ENCODE measurements at places on chromosomes 4 and X.

DNA sequence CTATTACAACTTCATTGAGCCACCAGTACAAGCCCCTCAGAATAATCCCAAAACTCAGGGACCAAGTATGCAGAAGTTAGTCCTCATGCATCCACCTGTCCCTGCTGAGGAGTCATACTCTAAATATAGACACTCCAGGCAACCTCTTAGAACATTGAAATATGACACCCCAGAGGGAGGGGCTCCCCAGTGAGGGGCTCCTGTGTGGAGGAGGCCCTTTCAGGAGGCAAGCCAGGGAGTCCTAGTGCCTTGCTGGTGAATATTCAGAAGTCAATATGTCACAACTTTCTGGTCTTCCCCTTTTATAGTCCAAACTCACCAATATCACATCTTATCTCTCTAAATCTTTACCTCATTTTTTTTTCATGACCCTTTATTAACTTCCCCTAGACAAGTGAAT is 1.6 kb upstream of the ARMCX6 start:
- no peak for DNase-seq

DNA sequence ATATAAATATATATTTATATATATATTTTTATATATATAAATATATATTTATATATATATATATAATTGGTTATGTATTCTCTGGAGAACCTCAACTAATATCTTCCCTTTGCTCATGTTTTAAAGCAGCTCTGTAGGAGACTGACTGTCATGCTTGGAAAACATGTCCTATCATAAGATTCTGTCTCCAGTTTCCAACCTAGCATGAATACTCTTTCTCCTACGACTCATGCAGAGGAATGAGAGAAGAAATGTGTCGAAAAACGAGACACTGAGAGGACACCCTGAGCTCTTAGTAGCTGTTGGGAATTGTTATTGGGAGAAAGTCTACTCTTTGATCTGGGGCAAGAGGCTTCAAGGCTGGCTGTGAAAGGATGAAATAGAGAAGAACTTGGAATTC is 166.5 kb upstream of the SLIT2 start:
- DNase-seq, result no peak

- DNase-seq, result no peak
Observed at GRCh38 chr4:45350438-45350837, 624.1 kb upstream of the GNPDA2 start.

DNA sequence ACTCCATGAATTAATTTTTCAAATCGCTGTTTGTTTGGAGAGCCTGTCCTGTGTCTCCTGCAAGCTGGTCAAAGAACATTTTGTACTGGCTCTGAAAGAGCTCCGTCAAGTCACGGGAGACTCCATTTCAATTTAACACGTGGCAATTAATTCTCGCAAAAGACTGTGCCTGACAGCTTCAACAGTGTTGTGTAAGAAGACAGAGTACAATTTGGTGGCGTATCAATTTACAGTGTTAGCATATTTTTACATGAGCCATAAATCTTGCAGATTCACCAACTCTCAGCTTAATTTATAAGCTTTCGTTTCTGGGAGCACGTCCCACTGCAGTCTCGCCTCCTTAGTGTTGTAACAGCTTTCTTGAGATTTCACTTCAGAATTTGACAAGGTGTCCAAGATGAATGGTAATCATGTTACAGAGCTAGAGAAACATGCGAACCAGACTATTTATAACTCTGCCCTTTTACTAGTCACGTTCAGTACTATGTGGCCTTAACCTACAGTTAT is 70.8 kb downstream of the RWDD4 start:
- no peak for DNase-seq

GRCh38 chrX:78946178-78946931 is 1.2 kb downstream of the P2RY10 start:
- DNase-seq, result no peak

DNA sequence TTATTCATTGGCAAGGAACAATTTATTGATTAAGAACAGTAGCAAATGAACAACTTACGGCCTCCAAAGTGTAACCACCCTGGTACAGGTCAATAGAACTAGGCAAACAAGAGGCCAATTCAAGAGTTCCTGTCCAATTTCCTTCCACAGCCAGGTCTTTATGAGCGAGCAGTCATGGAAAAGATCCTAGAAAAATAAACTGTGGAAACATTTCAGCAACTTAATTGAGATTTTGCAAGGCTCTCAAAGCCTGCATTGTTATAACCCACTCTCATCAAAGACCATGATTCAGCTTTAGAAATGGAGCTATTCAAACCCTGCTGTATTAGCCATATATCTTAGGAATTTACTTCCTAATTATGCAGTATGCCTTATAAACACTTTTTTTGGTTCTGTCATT is 43.6 kb downstream of the UNC5C start:
- DNase-seq, result no peak

DNA sequence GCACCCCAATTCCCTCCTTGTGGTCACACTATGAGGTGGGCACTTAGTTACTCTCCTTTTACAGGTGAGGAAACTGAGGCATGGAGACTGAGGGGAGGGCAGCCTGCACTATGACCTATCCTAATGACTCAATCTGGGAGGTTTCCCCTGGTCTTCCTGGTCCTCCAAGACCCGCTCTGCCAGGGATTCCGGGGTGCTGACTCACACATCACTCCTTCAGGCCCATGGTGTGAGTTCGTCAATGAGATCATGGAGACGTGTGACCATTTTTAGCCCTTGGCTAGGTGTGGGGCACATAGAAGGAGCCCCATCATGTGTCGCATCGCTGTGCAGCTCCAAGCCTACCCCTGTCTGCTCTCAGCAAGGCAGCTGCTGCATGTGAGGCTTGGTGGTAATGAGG is 32.4 kb upstream of the BCOR start:
- no peak for DNase-seq

DNA sequence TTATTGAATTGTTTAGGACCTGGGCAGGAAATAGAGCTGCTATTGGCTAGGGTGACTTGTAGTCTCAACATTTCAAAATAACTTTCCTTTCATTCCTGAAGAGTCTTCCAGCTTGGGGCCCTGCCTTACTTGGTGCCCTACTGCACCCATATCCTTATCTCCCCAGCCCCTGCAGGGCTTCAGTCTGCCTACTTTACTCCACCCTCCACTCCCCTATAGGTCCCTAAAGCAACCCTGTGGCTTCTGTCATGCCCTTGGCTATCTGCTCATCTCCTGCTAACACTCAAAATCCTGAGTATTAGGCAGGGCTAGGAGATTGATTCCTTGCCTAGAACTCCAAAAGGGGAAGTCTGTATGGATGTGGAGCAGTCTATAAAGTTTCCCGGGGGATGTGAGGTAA is 57.6 kb upstream of the PRKG2 start:
- no peak for DNase-seq

DNA sequence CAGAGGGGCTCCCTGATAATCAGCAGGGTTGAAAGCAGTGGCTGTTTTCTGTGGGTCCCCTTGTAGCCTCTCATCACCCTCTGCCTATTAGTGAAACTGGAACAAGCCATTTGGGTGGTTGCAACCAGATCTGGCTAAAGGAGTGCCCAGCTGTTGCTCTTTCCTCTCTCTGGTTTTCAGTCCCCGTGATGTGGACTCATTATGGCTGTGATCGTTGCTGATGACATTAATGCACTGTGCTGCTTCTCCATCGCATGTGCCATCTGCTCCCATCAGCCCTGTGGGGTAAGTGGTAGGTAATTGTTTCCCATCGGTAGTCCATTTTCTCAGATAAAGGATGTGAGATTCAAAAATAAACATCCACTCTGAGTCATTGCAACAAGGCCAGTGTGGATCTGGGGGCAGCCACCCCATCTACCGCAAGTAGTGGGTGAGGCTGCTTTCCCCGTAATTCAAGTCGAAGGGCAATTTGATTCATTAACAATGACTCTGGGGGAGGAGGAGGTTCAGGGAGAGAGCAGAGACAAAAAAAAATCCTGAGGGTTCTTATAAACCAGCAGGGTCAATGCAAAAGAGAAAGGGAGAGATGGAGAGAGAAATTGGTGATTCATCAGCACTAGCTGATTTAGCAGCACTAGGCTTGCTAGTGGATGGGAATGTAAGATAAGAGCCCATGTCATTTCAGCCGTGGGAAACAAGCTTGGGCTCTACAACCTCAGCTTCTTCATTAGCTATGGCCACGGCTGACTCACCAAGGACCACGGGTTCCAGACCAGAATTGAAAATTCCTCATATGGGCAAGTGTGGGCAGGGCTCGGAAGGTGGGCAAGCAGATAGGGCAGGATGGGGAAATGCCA is 357.8 kb downstream of the MID1IP1 start:
- DNase-seq, result no peak

GRCh38 chr4:173288698-173289352 is 45.3 kb downstream of the HMGB2 start:
- DNase-seq, result no peak

GRCh38 chrX:46686003-46686645 is 72.8 kb downstream of the SLC9A7 start:
- peak; percentile 28 for DNase-seq

GRCh38 chr4:53694666-53695065 is 103.4 kb upstream of the LNX1 start:
- no peak for DNase-seq

DNA sequence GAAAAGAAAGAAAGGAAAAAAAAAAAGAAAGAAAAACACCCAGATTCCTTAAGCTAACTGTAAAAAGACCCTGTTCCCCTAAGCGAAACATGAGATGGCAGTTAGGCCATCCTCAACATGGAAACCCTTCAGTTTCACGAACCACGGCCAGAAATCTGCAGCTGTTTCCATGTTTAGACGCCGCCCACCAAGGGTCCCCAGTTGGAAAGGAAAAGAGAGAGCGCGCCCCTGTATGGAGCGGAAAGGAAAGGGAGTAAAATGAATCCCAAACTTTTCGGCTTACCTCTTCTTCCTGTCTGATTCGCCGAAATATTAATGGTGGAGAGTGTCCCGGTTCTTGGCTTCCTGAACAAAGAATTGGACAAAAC is 38.3 kb downstream of the MGARP start:
- no peak for DNase-seq

GRCh38 chr4:112655270-112655669 is 18.3 kb downstream of the LARP7 start:
- no peak for DNase-seq

DNA sequence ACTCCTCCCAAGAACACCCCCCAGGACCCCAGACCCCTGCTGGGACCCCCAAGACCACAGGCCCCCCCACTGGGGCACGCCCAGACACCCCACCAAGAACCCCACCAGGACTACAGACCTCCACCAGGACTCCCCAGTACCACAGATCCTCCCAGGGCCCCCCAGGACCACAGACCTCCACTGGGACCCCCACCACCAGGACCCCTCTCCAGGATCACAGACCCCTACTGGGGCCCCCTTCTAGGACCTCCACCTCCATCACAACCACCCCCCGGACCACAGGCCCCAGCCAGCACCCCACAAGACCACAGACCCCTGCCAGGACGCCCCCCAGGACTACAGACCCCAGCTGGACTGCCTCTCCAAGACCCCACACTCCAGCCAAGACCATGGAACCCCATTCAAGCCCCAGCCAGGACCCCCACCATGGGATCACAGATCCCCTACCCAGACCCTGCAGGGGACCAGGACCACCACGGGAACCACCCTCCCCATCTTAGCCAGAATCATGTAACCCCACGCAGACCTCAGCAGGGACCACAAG is 855 bp upstream of the DHRSX start:
- DNase-seq, result no peak

GRCh38 chr4:82528074-82528473 is 33.7 kb downstream of the TMEM150C start:
- no peak for DNase-seq

- DNase-seq, result no peak
Observed at GRCh38 chr4:65825116-65825753, 154.9 kb upstream of the EPHA5 start.

GRCh38 chr4:61614231-61614630 is 414.1 kb downstream of the ADGRL3 start:
- DNase-seq, result no peak

DNA sequence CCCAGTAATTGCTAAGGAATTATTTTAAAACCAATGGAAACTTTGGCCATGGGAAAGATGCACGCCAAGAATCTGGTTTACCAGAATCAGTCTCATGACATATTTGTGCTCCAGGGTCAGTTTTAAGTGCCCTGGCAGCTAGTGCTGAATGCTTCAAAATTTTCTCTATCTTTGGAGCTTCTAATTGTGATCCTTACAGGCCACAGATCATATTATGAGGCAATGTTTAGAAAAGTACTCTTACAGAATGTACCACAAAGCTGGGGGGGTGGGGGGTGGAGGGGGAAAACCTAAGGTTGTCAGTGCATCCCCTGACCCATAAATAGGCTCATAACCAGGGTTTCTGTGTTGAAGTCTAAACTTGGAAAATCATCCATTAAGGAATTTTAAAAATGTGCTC is 514.5 kb downstream of the INPP4B start:
- no peak for DNase-seq

- DNase-seq, result no peak
Observed at GRCh38 chrX:72100051-72100755, 31.5 kb downstream of the RTL5 start.

DNA sequence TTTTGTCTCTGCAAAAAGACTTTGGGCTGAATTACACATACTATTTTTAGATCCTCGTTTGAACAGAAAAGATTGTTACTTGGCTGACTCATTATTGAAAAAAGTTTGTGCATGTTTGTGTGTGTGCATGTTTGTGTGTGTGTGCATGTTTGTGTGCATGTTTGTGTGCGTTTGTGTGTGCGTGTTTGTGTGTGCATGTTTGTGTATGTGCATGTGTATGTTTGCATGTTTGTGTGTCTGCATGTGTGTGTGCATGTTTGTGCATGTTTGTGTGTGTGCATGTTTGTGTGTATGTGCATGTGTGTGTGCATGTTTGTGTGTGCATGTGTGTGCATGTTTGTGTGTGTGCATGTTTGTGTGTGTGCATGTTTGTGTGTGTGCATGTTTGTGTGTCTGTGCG is 201.1 kb upstream of the FAT1 start:
- DNase-seq, result no peak

All from stimulated activated naive CD8-positive, alpha-beta T cell treated with anti-CD3 and anti-CD28 coated beads, Interleukin-15, amount 100 ng/mL, for 72 hours (primary cell).